ENCODE measurements at places on chromosomes 7 and 10.

DNA sequence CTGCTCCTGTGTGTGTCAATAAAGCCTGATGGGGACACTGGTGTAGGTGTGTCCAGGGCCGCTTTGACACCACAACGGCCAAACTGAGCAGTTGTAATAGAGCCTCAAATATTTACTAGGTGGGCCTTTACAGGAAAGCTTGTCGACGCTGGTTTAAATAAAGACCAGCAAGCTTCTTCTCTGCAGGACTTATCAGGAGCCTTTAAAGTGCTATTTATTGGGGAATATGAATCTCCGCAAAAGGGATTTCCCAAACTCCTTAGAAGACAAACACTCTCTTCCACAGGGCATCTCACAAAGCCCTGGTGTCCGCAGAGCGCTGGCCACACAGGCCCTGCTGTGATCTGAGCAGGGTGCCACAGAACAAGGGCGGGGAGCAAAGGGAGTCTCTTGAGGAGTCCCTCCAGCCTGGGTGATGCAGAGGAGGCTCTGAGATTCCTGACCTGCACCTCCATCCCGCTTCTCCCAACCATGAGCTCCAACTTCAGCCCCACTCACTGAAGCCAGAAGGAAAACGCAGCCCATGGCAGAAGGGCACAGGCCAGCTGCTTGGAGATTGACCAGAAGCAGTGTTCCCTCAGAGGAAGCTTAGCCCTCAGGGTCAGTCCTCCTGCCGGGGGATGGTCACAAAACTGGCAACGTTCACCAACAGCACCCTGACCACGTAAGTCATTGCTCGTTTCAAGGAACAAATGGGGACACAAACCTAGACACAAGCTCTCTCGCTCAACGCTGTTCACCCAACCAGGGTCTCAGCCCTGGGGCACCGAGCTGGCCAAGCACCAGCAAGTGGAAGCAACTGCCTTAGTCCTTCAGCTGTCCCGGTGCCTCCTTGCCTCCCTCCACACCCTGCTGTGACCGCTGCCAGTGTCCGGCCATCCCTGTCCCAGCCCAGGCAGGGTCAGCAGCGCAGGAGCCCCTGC lies 129.5 kb downstream of the OAT start:
- no peak for DNase-seq

- peak; percentile 92 for DNase-seq
These were observed 99.0 kb upstream of the FZD1 start for GRCh38 chr7:91165006-91165845.

- DNase-seq, result peak; percentile 28
These were observed 68.6 kb downstream of the MMRN2 start for GRCh38 chr10:86888585-86889381.

DNA sequence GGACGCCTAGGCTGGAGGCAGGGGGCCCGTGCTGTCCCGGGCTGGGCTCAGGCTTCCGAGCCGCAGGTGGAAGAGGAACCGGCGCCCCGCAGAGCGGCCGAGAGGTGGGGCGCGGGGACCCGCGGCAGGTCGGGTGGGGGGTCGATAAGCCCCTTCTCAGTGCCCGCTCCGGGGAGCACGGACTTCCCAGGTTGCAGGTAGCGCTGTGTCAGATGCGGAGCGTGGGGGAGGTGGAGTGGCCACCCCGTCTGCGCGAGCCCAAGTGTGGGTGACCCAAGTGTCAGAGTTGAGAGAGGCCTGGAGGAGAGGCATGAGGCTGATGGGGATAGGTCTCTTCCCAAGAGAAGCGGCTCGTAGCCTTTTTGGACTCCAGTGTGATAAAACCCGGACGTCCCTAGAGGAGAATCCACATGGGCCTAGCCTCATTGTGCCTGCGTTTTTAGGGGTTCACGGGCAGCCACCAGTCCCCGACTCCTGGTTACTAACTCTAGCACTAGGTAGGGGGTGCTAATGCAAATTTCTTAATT lies 580 bp downstream of the EEPD1 start:
- DNase-seq, result no peak

- no peak for DNase-seq
These were observed 137.8 kb downstream of the ACTR3B start for GRCh38 chr7:152897401-152897800.

Data from kidney glomerular epithelial cell (primary cell).